ENCODE measurements at places on chromosomes 11 and 22.

GRCh38 chr11:116725434-116726221, 47.2 kb downstream of the BUD13 start:
- DNase-seq: peak; percentile 57

GRCh38 chr11:10401256-10401655, 53.8 kb upstream of the AMPD3 start:
- DNase-seq: no peak

DNA sequence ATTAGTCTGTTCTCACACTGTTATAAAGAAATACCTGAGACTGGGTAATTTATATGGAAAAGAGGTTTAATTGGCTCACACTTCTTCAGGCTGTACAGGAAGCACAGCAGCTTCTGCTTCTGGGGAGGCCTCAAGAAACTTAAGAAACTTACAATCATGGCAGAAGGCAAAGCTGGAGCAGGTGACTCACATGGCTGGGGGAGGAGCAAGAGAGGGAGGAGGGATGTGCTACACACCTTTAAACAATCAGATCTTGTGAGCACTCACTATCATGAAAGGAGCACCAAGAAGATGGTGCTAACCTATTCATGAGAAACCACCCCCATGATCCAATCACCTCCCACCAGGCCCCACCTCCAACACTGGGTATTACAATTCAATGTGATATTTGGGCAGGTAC, 381.6 kb downstream of the ETS1 start:
- DNase-seq: no peak

GRCh38 chr11:119803726-119804294, 74.8 kb upstream of the NECTIN1 start:
- no peak for DNase-seq

GRCh38 chr11:27313157-27313821, 49.7 kb downstream of the CCDC34 start:
- no peak for DNase-seq

DNA sequence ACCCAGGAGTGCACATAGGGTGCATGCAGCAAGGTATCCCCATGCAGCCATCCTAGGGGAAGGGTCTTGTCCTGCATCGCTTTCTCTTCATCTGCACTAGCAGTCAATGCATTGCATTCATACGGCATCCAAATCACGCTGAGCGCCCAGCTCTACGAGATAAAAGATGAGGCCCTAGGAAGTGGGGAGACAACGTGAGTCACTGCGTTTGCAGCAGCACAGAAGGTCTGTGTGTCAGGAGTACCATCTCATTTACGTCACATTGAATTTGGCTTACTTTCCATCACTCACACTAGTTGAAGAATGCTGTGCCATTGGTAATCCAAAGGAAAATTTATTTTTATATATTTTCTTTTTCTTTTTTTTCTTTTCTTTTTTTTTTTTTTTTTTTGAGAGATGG, 2.5 kb upstream of the ST14 start:
- DNase-seq: no peak

- no peak for DNase-seq
Measured at GRCh38 chr22:28014211-28015045, 95.4 kb upstream of the PITPNB start.

DNA sequence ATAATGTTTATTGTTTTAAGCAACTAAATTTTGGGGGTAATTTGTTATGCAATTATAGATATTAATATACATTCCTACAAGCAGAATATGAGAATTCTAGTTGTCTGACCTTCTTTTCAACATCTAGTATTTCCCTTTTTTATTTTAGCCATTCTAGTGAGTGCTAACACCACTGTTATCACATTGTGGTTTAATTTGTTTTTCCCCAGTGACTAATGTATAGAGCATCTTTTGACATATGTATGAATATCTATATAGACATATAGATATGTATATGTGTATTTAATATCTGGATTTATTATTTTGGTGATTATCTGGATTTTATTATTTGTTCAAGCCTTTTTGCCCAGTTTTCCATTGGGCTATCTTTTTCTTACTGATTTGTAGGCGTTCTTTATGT, 66.6 kb downstream of the STIM1 start:
- no peak for DNase-seq

DNA sequence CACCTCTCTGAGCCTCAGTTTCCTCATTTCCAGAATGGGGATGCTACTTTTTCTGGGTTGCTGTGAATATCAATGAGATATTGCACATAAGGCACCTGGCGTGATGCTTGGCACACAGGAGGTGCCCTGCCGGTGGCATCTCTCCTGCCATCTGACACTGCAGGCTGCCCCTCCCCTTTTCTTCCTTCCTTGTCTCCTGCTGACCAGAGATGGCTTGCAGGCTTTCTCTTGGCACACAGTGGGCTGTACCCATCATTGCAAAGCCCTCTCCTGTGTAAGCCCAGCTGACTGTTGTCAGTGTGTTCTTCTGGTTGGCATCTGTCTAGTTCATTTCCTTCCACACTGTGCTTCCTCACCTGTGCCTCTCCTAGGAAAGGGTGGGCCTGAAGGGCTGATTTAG, 91.7 kb downstream of the MYO18B start:
- DNase-seq: no peak

GRCh38 chr22:42425337-42425988, 6.7 kb downstream of the NFAM1 start:
- no peak for DNase-seq

DNA sequence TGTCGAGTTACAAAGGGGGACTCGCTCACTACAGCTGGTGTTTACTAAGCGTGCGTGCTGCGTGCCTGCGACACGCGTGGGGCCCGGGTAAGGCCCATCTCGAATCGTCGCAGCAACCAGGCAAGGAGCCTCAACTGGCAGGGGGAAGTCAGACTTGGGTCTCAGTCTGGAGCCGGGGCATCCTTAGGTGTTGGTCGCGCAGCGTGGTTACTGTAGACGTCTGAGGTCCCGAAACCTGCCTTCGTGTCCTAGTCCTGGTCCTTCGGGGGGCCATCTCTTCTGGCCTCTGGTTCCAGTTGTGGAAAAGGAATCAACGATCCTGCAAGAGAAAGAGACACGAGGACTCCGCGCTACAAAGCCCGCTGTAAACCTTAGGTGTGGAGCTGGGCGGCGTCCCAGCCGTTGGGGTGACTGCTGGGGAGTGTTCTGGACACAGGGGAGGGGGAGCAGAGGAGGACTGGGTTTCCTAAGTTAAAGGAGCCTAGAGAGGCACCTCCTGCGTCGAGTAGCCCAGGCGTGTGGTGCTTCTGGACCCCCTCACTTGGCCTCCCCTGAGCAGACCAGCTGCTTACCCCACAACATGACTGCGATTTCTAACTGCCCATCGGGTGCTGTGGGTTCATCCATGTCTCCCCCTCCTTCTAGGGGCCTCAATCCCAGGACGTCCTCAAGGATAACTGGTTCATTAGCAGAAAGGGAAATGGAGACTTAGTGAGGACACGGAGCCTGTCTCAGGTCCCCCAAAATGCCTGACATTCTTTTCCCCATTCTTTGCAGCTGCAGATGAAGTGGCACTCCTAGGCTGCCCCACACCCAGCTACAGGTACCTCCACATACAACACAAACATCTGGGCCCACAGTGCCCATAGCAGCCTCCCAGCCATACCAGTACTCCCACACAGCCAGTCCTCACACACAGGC, 4.9 kb upstream of the WNT11 start:
- no peak for DNase-seq

GRCh38 chr22:46659791-46660186, 39.6 kb downstream of the GRAMD4 start:
- DNase-seq: no peak

DNA sequence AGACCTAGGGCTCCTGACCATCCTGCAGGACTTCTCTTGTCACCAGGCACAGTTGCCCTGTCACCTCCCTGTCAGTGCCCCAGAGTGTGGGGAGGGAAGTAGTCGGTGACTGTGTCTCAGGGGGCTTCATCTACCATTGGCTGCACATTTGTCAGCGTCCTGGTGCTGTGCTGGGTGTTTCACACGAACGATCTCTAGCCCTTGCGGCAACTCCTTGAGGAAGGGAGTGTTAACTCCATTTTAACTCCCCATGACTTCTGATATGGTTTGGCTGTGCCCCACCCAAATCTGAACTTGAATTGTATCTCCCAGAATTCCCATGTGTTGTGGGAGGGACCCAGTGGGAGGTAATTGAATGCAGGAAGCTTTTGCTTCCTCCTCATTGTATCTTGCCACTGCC, 7.1 kb downstream of the TSKU start:
- DNase-seq: no peak

DNA sequence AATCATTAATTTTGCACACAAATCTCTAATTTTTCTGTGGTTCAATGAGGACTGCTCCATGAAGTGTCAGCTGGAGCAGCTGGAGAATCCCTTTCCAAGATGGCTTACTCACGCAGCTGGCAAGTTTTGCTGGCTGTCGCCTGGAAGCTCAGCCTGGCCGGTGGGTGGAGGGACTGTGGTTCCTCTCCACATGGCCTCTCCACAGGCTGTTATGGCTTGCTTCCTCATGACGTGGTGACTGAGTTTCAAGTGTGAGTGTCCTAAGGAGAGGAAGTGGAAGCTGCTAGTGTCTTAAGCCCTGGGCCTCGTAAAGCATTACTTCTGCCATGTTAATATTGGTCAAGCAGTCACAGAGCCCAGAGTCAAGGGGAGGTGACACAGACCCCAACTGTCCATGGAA, 14.0 kb upstream of the NRIP3 start:
- no peak for DNase-seq

GRCh38 chr11:19669511-19669910, 43.1 kb upstream of the NAV2 start:
- DNase-seq: no peak

DNA sequence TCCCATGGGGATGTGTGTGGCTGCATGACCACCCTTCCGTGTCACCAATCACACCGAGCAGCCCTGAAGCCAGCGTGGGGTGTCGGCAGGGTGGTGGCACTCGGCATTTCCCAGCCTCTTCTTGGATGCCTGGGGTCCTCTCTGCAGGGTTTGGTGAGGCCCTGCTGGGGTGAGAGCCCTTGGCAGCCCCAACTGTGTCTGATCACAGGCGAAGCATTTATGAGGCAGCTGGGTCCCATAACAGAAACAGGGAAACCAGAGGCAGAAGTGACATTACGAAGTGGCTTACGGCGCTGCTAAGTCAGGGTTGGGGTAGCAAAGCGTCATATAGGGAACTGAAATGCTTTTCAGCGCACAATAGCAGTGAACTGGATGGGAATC, 92.3 kb upstream of the SEPTIN5 start:
- DNase-seq: no peak

DNA sequence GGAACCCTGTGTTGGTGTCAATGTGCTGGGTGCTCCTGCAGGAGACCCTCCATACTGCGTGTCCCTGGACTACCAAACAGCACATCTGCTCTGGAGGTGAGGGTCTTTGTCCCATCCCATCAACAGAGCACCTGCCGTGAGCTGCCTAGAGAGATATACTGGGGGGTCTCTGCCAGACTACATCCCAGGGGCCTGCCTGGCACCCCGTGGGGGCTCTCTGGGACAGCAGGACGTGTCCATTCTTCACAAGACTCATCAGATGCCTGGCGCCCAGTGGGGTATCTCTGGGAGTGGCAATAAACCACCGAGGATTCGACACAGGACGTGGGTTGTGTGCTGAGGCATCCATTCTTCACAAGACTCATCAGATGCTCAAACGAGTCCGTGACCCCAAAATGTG, 42.7 kb downstream of the SHANK2 start:
- no peak for DNase-seq

GRCh38 chr22:31734512-31734911, 15.4 kb downstream of the PRR14L start:
- DNase-seq: peak; percentile 93

GRCh38 chr11:107590460-107591377, at the start of gene ELMOD1:
ELMOD1 (plus strand) TSS chr11:107591147; CDS start chr11:107618190, 27,043 bp downstream.
- DNase-seq: peak; percentile 74

GRCh38 chr11:121391914-121392313, 60.2 kb upstream of the SORL1 start:
- DNase-seq: no peak

DNA sequence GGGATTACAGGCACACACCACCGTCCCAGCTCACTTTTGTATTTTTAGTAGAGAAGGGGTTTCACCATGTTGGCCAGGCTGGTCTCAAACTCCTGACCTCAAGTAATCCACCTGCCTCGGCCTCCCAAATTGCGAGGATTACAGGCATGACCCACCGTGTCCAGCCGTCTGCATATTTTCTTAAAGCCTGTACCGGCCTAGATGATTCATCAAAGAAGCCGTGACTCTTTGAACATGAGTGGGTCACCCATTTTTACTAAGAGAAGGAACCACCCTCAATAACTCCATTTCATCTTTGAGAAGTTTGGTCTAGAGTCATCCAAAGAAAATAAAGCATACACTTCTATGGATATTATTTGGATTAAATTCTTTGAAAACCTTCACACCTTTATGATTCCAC, 388.3 kb downstream of the NTM start:
- no peak for DNase-seq

- DNase-seq: no peak
Measured at GRCh38 chr11:65553301-65554001, 4.7 kb downstream of the LTBP3 start.

DNA sequence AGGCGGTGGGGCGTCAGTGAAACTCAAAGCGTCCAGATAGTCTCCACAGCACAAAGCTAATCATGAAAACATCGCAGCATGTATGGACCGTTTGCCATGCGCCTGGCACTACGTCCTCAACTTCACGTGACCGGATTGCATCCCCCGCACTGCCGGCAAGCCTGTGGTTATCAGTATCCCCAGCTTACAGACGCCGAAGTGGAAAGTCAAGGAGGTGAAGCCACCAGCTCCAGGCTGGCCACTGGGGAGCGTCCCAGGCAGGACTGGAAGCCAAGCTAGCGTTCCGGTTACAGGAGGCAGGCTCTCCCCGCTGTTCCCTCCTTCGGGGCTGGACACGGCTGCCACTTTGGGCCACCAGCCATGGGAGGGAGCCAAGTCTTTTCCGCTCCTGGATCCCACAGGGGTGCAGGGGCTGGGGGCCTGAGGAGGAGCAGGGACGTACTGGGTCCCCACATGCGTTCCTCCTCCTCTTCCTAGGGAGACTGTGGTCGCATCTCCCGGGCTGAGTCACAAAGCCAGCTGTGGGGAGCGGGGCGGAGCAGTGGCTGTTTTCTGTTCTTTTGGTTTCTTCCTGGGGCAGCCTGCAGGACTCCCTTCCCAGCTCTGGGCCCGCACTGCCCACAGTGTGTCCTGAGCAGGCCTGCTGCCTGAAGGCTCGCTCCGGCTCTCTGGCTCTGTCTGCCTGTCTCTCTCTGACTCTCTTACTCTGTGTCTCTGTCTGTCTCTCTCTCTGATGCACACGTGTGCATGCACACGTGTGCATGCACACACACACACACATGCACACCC, 4.3 kb upstream of the OSBPL5 start:
- DNase-seq: peak; percentile 73

DNA sequence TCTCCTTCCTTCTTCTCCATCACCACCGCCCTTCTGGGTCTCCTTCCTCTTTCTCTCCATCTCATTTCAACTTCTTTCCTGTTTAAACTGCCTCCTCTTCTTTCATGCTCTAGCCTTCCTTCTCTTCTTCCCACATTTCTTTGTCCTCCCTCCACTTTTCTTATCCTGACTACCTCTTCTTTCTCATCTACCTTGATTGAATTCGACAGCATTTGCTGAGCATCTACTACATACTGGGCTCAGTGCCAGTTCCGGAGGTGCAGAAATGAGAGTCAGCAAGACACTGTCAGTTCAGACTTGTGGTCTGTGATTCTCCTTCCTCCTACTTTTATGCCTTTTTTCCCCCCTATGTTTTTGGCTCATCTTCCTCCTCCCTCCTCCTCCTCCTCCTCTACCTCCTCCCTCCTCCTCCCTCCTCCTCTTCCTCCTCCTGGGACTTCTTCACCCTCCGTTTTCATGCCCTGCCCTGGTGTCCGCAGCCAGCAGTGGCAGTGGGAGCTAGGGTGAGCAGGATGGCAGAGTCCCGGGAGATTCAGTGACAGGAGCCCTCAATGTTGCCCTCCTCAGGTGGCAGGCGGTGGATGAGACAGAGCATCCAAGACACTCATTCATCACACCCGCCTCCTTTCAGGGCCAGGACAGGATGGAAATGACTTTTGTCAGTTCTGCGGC, 146.0 kb upstream of the SEZ6L start:
- no peak for DNase-seq
